Effector CD8-positive, alpha-beta T cell (primary cell): ENCODE measurements at places on chromosomes 3 and 15.

- no peak for DNase-seq
These were observed 59.7 kb downstream of the ATP8B4 start for GRCh38 chr15:50059203-50059772.

GRCh38 chr15:29857221-29857789 is 35.0 kb upstream of the TJP1 start:
- no peak for DNase-seq

GRCh38 chr3:33364531-33365128 is 75.6 kb downstream of the UBP1 start:
- no peak for DNase-seq

DNA sequence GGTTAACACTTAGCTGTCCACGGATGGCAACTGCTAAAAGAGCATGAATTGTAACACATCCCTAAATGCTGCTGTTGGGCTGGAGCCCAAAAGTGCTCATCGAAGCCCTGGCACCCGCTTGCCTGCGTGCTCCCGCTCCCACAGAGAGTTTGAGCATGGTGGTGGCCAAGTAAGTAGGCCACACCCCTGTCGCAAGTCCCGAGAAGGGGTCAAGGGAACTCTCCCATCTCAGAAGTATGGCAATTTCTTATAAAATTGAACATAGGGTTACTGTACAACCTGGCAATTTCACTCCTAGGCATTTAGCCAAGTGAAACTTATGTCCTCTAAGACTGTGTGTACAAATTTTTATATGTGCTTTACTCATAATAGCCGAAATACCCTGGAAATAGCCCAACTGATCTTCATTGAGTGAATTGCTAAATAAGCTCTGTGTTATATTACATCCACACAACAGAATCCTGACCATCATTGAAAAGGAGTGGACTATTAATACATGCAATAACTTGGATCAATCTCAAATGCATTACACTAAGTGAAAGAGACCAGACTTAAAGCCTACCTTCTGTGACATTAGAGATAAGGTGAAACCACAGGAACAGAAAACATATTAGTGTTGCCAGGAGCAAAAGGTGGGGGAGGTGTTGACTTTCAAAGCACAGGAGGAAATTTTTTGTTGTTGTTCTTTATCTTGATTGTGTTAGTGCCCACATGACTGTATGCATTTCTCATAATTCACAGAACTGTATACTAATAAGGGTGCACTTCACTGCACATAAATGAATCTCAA is 1.5 kb upstream of the GCSAM start:
- DNase-seq: no peak

- no peak for DNase-seq
These were observed 107.8 kb downstream of the MEGF11 start for GRCh38 chr15:66145726-66146182.

DNA sequence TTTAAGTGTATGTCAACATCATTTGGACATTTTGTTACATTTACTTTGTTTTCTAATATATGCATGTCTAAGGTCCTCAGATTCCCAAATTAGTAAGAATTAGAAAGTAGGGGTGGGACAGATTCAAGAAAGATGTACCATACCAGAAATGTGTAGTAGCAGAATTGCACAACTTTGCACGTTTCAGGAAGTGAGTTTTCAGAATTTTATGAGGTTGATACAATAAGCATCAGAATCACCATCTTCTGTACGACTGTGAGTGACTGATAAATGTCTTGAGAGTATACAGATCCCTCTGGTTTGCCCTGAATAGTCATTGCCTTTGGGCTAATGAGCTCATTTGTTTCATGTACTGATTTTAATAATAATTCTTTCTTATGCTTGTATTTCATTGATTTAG is 9.3 kb downstream of the ARIH2 start:
- DNase-seq: no peak
